ENCODE measurements at places on chromosomes 6 and 20.

DNA sequence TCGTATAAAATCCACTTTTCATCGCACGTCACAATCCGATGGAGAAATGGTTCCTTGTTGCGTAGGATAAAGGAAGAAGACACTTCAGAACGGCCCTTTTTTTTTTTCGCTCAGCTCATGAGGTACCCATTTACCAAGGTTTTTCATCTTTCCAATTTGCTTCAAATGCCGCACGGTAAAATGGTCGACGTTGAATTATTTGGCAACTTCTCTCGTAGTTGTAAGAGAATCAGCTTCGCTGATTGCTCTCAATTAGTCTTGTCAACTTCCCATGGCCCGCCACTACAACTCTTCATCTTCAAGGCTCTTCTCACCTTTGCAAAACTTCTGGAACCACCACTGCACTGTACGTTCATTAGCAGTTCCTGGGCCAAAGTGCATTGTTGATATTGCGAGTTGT is 28.8 kb downstream of the POM121L2 start:
- DNase-seq, result no peak

DNA sequence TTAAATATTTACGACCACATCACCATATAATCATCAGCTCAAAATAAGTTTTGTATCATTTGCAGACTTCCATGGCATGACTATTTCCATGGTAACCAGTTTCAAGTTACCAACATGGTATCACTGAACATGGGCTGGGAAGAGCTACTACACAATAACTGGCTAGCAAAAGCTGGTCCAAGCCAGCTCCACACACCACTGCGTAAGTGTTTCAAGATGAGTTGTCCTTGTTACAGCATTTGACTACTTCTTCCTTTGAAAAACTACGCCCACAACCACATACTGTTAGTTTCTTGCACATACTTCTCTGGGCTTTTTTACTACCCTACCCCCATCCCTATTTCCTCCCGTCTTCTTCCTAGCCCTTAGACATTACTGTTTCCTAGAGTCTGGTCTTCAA is 8.5 kb downstream of the CD164 start:
- DNase-seq, result no peak

- DNase-seq, result no peak
Measured at GRCh38 chr6:29834564-29835436, 7.2 kb downstream of the HLA-G start.

DNA sequence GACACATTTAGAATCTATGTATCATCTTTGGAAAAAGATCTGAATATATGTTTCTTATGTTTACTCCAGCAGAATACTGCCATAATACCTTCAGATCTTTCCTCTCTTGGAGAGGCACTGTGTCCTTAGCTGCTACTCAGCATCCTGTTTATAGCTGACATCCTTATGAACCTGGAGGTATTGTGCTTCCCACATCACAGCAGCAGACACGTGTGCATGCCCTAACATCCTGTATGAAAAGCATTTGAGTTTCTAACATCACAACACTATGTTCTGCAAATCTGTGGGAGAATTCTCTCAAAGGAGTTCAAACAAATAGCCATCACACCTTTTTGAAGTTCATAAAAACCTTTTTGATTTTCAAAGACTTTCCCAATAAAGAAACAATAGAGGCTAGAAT is 216.0 kb downstream of the GJA1 start:
- DNase-seq, result peak; percentile 58

DNA sequence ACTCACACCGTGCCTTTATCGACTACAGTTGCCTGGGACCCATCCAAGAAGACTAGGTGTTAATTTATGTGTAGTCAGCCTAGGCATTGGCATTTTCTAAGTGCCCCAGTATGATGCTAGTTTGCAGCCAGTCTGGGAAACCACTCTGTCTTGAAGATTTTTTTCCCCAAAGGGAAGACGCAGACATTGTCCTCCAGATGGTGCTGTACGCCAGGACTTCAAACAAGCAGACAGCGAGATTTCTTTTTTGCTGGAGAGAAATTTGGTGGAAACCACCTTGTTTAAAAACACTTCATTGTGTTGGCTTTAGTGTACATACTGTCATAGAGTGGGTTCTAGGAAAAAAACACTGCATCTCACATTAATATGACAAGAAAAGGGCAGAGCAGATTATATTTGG is 30.0 kb downstream of the ALDH5A1 start:
- DNase-seq, result peak; percentile 31

DNA sequence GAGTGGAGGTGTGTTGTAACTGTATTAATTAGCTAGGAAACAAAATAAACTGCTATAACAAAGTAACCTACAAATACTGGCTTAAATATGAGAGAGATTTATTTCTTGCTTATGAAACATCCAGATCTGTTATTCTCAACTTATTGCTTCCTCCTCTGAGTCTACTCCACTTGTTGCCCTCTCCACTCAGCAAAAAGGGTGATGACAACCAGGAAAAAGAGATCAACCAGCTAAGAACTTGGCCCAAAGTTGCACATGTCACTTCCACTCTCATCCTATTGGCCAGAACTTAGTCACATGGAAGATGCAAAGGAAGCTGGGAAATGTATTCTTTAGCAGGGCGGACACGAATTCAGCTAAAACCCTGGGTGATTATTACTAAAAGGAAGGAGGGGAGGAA is 5.2 kb upstream of the TP53RK start:
- DNase-seq, result no peak
